ENCODE measurements at places on chromosomes 13 and 19.

DNA sequence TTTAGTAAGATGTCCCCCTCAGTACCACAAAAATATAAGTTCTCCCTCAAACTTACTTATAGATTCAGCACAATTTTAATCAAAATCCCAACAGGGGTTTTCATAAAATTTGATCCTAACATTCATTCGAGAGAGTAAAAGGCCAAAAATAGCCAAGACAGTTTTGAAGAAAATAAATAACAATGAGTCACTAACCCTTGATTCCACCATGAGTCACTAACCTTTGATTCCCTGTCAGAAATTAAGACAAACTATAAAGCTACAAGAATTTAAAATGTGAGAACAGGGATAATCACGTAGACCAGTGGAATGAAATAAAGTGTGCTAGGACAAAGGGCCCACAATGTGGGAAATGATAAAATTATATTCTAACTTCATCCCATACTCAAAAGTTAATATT lies 320.3 kb downstream of the SUCLA2 start:
- peak; percentile 72 for DNase-seq

DNA sequence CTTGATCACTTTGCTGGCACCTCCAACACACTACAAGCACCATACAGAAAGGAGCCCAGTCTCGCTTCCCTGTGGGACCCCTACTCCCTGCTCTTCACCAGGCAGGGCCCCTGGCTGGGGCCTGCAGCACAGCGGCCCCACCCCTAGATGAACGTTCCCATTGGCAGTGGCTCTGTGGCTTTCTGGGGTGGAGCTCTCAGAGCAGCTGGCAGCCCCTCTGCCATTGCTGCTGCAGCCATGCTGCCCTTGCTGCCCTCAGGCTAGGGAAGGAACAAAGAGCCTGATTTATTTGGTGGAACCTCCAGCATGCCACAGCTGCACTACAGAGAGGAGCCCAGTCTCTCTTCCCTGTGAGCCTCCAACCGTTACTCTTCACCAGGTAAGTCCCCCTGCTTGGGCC lies 5.8 kb downstream of the SIGLEC6 start:
- DNase-seq = no peak

DNA sequence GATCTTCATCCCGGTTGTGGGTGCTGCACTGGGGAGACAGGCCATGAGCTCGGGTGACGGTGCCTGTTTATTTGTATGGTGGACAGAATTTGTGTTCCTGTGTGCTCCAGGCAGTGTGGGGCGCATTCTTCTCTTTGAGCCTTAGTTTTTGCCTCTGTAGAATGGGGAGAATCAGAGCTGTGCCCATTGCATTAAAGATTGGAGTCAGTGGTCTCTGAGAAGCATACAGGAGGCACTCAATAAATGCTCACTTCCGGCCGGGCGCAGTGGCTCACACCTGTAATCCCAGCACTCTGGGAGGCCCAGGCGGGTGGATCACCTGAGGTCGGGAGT lies 23.0 kb downstream of the NFIC start:
- no peak for DNase-seq

- no peak for DNase-seq
Observed at GRCh38 chr19:55543567-55543966, 1.8 kb downstream of the SBK3 start.

DNA sequence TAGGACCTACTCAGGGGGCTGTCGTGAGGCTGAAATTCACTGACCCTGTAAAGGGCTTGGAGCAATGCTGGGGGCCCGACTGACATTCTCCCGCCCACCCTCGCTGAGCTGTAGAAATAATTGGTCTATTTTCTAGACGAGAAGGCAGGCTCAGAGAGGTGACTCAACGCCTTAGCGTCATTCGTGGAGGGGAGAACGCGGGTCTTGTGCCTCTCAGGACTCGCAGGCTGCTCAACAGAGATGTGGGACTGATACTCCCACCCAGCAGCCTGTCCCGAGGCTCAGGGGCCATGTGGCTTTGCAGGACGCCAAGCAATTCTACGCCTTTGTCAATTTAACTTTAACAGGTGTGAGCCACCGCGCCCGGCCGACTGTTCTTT lies 23.6 kb upstream of the ASPDH start:
- no peak for DNase-seq

DNA sequence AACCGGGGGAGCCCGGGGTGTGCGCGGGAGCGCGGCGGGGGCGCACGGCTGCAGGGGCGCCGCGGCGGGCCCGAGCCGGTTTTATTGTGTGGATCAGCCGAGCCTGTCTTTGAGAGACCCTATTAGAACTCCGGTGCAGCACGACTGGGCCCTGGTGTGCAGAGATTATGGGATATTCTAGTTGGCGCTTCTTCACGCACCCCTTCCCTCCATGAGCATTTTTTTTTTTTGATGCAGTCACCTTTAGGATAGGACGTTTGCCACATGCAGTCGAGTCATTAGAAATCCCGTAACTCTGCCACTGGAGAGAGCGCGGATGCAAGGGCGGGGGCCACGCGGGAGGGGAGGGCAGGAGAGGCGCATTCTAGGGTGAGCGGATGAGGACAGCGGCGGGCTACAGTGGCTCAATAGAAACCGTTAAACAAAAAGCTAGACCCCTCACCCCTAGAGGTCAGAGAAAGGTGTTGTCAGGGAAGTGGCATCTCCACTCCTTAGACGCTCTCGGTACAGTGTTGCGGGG lies 3.7 kb downstream of the FGF9 start:
- no peak for DNase-seq

- no peak for DNase-seq
Observed at GRCh38 chr13:30826911-30827577, 79.0 kb upstream of the MEDAG start.

DNA sequence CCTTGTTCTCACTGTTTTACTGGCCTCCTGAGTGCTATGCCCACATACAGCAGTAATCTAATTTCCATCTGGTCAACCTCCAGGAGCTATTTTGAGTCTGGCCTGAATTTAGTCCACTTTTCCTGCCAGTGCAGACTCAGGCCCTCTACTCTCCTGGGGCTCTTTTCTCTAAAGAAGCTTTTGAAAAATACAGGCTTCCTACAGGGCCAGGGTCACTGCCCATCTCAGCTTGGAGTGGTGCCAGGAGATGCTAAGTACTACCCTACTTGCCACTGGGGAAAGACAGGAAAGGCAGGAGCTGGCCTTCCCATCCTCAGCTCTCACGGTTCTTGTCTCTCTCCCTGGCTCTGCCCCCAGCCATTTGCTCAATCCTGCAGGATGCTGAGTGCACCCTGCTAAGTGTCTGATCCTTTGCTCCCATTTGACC lies 101.7 kb upstream of the SERP2 start:
- DNase-seq = no peak

GRCh38 chr19:17052439-17052838 lies 22.8 kb downstream of the HAUS8 start:
- DNase-seq = peak; percentile 51

DNA sequence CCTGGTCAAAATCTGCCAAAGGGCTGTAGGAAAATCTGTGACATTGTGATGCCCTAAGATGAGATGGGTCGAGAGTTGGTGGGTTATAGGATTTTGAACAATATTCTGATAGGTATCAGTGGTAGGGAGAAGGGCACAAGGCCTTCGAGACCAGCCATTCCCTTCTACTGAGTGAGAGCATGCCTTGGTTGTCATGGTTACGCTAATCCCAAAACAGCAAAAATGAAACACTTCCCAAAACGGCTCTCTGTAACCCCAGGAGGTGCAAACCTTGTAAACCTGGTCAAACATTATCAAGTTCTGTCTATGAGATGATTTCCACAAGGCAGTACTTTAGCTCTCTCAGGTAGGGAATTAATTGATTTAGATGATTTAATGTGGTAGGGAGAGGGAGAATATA lies 158.7 kb upstream of the RNF113B start:
- no peak for DNase-seq

DNA sequence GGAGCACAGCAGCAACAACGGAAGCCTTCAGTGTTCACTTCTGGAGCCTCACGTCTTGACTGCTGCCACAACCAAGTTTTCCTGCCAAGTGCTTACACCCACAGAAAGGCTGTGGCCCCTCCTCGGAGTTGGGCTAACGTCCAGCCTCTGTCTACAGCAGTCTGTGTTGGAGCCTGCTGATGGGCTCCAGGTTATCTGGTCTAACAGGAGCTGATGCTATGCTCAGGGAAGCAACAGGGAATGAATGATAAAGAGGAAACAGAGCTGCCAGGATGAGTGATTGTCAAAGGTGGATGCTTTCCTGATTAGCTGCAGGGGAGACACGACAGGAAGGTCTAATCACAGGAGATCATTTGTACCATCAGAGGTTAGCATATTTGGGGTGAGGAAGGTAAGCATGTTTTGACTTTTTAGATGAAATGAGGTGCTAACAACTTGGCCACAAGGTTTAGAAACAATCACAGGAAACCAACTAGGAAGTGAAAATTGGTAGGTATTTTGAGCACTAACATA lies 53.8 kb upstream of the RCBTB2 start:
- DNase-seq = no peak

DNA sequence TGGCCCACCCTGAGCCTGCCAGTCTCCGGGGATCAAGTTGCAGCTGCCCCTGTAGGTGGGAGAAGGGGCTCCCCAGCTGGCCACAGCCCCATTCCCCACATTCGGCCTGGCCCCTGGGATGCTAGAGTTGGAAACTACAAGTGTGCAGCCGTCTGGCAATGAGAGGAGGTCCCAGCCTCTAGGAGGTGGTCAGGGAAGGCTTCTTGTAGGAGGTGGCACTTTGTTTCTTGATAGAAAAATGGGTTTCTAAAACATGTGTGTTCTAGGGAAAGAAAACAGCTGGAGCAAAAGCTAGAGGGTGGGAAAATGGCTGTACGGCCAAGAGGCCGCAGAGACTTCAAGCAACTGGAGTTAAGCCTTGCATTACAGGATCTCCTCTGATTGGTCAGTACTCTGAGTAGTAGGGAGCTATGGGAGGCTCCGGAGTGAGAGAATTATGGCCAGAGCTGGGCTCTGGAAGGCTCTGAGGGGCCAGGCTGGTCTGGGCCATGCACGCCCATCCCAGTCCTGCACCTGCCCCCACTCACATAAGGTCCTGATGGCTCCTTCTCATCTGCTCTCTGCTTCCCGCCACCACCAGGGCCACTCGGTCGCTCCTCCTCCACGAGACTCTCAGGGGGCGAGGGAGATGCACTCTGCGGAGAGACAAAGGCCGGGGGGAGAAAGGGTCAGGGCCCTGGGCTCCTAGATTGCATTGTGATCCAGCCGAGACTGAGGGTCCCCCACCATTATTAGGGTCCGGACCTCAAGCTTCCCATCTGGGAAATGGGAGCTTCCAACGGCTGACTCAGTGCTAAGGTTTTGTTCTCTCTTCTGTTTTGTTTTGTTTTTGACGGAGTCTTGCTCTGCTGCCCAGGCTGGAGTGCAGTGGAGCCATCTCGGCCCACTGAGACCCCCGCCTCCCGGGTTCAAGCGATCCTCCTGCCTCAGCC lies 13.7 kb downstream of the TLE2 start:
- no peak for DNase-seq

DNA sequence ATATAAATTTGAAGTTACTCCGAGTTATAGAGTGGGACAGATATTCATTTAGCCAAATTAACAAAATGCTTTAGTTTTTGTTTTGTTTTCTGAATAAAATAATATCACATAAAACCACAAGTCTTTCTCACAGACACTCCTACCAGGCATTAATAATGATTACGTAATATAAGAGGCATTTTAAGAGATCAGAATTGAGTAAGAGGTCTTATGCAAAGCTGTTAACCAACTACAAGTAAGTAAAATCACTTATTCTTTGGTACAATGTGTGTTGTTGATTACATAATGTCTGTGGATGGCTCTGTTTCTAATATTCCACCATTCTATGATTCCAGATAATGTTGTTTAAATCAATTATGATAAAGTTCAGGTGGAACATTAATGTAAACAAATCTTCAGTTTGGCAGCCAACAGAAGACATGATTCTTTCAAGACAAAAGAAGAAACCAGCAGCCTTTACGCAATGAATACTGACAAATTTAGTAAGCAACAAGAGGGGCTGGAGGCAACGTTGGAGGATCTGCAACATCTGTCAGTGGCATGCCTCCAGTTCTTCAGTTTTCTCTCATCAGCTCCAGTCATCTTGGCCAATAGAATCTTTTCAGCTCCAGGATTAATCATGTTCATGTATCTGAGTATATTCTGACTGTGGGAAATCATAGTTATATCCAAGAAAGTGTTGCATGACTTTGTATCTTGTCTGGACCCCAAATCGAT lies 403.8 kb downstream of the SLITRK5 start:
- no peak for DNase-seq

GRCh38 chr13:104198801-104199200 lies 1132.6 kb upstream of the SLC10A2 start:
- DNase-seq = no peak

GRCh38 chr19:41430922-41431321 lies 3.7 kb upstream of the B3GNT8 start:
- DNase-seq = peak; percentile 19

DNA sequence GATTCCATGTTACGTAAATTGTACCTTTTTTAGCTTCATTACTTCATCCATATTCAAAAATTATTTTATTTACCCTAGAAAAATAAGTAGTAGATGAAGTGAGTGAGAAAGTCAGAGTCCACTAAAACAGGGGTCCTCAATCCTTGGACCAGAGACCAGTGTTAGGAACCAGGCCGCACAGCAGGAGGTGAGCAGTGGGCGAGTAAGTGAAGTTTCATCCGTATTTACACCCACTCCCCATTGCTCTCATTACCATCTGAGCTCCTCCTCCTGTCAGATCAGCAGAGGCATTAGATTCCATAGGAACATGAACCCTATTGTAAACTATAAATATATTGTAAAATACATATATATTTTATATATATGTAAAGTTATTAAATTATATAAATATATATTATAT lies 119.0 kb downstream of the PAN3 start:
- no peak for DNase-seq

- DNase-seq = no peak
Observed at GRCh38 chr19:17659996-17660395, 28.2 kb downstream of the UNC13A start.

DNA sequence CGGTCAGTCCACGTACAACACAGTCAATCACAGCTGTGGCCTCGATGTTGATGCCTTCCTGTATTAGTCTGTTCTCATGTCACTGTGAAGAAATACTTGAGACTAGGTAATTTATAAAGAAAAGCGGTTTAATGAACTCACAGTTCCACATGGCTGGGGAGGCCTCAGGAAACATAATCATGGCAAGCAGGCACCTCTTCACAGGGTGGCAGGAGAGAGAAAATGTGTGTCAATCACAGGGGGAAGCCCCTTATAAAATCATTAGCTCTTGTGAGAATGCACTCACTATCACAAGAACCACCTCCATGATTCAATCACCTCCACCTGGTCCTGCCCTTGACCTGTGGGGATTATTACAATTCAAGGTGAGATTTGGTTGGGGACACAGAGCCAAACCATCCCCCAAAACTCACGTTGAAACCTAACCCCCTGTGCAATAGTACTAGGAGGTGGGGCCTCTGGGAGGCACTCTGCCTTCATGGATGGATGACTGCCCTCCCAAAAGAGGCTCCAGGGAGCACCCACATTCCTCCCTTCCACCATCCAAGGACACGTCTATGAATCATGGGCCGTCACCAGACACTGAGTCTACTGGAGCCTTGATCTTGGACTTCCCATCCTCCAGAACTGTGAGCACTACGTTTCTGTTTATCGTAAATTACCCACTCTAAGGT lies 2.3 kb upstream of the PROZ start:
- no peak for DNase-seq

- DNase-seq = no peak
Observed at GRCh38 chr13:98485561-98485960, 91.3 kb downstream of the STK24 start.
